ENCODE measurements at places on chromosomes 7 and 10. TPM values are rescaled to one million over a fixed set of nuclear protein-coding genes. Genes with fewer than 3 reads are reported as not detected.

GRCh38 chr10:29353887-29354561 lies 65.2 kb downstream of the LYZL1 start:
- no peak for DNase-seq

DNA sequence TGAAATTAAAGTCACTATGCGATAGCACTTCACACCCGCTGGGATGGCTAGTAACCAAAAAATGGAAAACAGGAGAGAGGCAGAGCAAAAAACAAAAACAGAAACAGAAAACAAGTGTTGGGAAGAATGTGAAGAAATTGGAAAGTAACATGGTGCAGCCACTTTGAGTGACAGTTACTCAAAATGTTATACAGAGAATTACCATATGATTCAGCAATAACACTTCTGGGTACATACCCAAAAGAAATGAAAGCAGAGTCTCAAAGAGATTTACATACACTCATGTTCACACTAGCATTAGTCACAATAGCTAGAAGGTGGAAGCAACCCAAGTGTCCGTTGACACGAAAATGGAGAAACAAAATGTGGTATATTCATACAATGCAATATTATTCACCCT lies 88.6 kb upstream of the KCNIP2 start:
- DNase-seq: no peak

- peak; percentile 50 for DNase-seq
Measured at GRCh38 chr7:119270045-119270464, 1002.9 kb upstream of the KCND2 start.

The PPP3CB gene
- 11.2 TPM for polyA plus RNA-seq

GRCh38 chr10:78307576-78307975 lies 273.9 kb downstream of the RPS24 start:
- no peak for DNase-seq

DNA sequence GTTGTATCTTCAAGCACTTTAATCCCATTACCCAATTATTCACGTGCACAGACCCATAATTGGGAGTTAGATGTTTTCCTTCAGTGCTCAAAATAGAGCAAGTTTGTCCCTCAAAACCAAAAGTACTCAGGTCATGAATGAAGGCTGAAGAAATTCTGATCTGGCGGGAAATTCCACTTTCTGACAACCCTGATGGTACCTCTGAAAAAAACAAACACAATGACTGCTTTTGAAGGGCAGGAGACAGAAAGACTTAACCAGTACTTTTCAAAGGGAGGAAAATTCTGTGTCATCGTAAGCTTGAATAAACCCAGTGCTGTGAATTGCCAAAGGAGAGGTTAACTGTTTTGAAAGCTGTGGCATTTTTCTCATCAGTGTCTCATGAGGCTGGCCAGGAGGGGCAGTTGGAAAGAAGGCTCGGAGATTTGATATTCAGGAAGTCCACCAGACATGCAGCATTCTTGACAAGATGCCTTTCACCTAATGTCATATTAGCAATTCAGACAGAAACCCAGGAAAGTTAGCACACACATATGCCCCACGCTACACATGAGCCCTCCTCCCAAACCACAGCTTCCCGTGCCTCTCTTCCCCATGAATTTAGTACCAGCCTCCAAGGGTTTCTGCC lies 347.0 kb downstream of the KCNMA1 start:
- peak; percentile 93 for DNase-seq

GRCh38 chr7:36019980-36020379 lies 133.1 kb upstream of the EEPD1 start:
- no peak for DNase-seq

The WBP1L gene
- polyA plus RNA-seq: 20.7 TPM

- DNase-seq: no peak
Measured at GRCh38 chr10:52212062-52212461, 102.0 kb upstream of the DKK1 start.

DNA sequence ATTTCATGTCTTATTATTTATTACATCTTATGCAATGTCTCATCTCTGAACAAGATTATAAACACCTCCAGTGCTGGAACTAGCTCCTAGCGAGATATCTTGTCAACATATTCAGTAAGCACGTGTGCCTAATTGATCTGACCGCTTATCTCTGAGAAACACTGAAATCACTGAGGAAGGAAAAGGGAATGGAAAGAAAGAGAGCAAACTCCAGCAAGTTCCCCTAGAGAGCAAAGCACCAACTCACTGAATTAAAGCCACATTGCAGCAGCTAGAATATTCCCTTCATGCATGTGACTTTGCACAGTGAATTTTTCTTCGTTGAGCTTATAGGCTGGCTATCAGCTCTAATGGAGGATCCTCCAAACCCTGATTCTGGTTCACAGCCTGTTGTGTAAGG lies 177.1 kb upstream of the FRMD4A start:
- DNase-seq: no peak

The HOXA7 gene
- polyA plus RNA-seq: 3.9 TPM

GRCh38 chr10:78742730-78743615 lies 325.8 kb upstream of the ZMIZ1 start:
- DNase-seq: no peak

The UFSP1 gene
- polyA plus RNA-seq: 1.1 TPM

The STEAP2 gene
- polyA plus RNA-seq: 4.9 TPM

The CYP3A5 gene
- 0.06 TPM for polyA plus RNA-seq

The UNCX gene
- polyA plus RNA-seq: not detected

DNA sequence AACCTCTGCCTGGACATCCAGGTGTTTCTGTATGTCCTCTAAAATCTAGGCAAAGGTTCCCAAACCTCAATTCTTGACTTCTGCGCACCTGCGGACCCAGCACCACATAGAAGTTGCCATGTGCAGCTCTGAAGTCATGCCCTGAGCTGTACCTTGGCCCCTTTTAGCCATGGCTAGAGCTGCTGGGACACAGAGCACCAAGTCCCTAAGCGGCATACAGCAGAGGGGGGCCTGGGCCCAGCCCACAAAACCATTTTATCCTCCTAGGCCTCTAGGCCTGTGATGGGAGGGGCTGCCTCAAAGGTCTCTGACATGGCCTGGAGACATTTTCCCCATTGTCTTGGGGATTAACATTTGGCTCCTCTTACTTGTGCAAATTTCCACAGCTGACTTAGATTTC lies 14.6 kb downstream of the TMEM243 start:
- DNase-seq: no peak

- no peak for DNase-seq
Measured at GRCh38 chr10:56095506-56096225, 265.4 kb downstream of the ZWINT start.

- DNase-seq: peak; percentile 16
Measured at GRCh38 chr7:148264933-148265557, 325.5 kb upstream of the C7orf33 start.

GRCh38 chr10:43939939-43940820 lies 291.5 kb upstream of the ZNF32 start:
- DNase-seq: no peak

- DNase-seq: no peak
Measured at GRCh38 chr10:123451618-123452245, 214.4 kb upstream of the GPR26 start.

- peak; percentile 93 for DNase-seq
Measured at GRCh38 chr7:30556840-30557239, 37.8 kb upstream of the GARS1 start.

The CPSF4 gene
- 28.8 TPM for polyA plus RNA-seq

GRCh38 chr7:44998153-44998871 lies 1.7 kb upstream of the CCM2 start:
- DNase-seq: no peak

GRCh38 chr10:69612760-69613159 lies 17.3 kb upstream of the FAM241B start:
- peak; percentile 43 for DNase-seq

The TMEM225B gene
- not detected for polyA plus RNA-seq

GRCh38 chr10:101986624-101986971 lies 69.4 kb downstream of the ARMH3 start:
- DNase-seq: no peak

The EPDR1 gene
- 3.5 TPM for polyA plus RNA-seq

The NEUROD6 gene
- polyA plus RNA-seq: not detected

The ITIH2 gene
- not detected for polyA plus RNA-seq

GRCh38 chr10:104113376-104113956 lies 8.5 kb upstream of the SFR1 start:
- DNase-seq: no peak

The BLNK gene
- polyA plus RNA-seq: 2.9 TPM

- DNase-seq: peak; percentile 80
Measured at GRCh38 chr7:107446531-107446930, 23.3 kb upstream of the GPR22 start.

DNA sequence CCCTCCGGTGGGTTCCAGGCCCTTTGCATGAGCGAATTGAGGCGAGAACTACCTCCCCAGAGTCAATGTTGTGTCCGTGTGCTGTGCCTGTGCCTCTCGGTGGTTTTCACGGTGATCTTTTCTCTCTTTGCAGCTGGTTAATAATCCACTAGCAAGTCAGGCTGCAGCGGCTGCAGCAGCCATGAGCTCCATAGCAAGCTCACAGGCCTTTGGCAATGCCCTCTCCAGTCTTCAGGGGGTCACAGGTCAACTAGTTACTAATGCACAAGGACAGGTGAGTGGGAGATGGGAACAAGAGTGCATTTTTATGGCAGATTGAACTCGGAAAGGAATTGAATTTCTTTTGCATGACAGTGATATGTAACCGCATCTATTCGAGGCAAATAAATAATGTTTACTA lies 159.7 kb upstream of the YAE1 start:
- DNase-seq: no peak

- no peak for DNase-seq
Measured at GRCh38 chr10:73843261-73843660, 31.1 kb downstream of the CAMK2G start.

The PRSS1 gene
- polyA plus RNA-seq: not detected

DNA sequence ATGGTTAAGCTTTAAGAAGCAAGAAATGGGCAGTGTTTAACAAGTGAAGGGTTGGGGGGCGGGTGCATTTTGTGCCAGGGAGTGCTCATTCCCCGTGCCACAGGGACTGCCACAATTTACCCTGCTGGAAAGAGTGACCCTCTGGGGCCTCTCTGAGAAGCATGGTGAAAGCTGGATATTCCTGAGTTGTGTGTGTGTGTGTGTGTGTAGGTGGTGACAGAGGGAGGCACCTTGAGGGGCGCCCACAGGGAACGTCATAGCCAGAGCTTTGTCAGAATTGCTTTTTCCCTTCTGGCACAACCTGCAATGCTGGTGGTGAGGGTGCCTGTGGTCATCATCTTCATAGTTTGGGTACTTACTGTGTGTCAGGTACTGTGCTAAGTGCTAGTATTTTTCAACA lies 2.5 kb upstream of the WDR86 start:
- no peak for DNase-seq

The LIPF gene
- not detected for polyA plus RNA-seq

GRCh38 chr10:116053910-116054309 lies 219.1 kb downstream of the GFRA1 start:
- no peak for DNase-seq

The PIK3AP1 gene
- polyA plus RNA-seq: not detected

GRCh38 chr10:77926566-77927401 lies at the start of gene DLG5:
Gene DLG5 (minus strand): TSS chr10:77926755. CDS start chr10:77926520, 235 bp downstream.
- peak; percentile 42 for DNase-seq

DNA sequence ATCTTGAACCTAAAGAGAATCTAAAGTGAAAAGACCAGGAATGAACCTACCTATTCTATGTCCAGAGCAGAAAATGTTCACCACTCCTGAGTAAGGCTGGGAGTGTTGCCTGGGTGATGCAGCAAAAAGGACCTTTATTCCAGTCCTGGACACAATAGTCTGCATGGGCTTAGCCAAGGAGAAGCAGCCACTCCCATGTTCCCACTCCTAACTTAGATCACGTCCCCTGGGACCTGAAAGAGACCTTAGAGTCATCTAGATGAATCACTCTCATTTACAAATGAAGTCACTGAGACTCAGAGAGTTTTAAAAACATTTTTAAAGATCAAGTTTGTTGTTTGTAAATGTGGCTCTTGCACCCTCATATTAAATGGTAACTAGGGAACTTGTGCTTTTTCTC lies 763.4 kb downstream of the KCNMA1 start:
- DNase-seq: peak; percentile 49
